ENCODE measurements at places on chromosomes 12 and 14. TPM values are rescaled to one million over a fixed set of nuclear protein-coding genes. Genes with fewer than 3 reads are reported as not detected.

Gene TCL1A
- total RNA-seq: not detected

Gene E2F7
- 3.8 TPM for total RNA-seq

Gene COX8C
- total RNA-seq: not detected

Gene JKAMP
- total RNA-seq: 69.0 TPM

Gene KRT83
- not detected for total RNA-seq

Gene FOXM1
- 2.8 TPM for total RNA-seq

Gene HOXC12
- total RNA-seq: not detected

Gene RASSF3
- 17.6 TPM for total RNA-seq

Gene TOGARAM1
- 19.0 TPM for total RNA-seq

Gene RTL1
- not detected for total RNA-seq

Gene MEG3
- total RNA-seq: 164 TPM

Gene OAS2
- 2.9 TPM for total RNA-seq

Gene TSPAN9
- total RNA-seq: 14.5 TPM

Gene KCNH3
- total RNA-seq: under 0.01 TPM

Gene MUCL1
- total RNA-seq: not detected

Gene PRIMA1
- not detected for total RNA-seq

Gene ZNF839
- total RNA-seq: 6.8 TPM

Gene FGF23
- total RNA-seq: not detected

Gene SIRT4
- 1.9 TPM for total RNA-seq

Gene CTSG
- total RNA-seq: not detected

Gene ZC3H10
- 4.4 TPM for total RNA-seq

Gene SMAGP
- total RNA-seq: 8.9 TPM

Gene SAV1
- total RNA-seq: 50.0 TPM

Gene PIWIL1
- not detected for total RNA-seq

Gene DLGAP5
- 66.5 TPM for total RNA-seq

Gene KLHL33
- 0.17 TPM for total RNA-seq

Gene TM9SF1
- 87.0 TPM for total RNA-seq

Gene RNASE1
- total RNA-seq: not detected

Gene PNP
- total RNA-seq: 13.4 TPM

Measured in smooth muscle cell of trachea (primary cell).